ENCODE measurements at places on chromosomes 13 and 19.
A peak's percentile ranks its signal among the peaks of the same experiment; 100 is the strongest.

- DNase-seq, result no peak
Measured at GRCh38 chr19:10102787-10103236, 334 bp upstream of the ANGPTL6 start.

DNA sequence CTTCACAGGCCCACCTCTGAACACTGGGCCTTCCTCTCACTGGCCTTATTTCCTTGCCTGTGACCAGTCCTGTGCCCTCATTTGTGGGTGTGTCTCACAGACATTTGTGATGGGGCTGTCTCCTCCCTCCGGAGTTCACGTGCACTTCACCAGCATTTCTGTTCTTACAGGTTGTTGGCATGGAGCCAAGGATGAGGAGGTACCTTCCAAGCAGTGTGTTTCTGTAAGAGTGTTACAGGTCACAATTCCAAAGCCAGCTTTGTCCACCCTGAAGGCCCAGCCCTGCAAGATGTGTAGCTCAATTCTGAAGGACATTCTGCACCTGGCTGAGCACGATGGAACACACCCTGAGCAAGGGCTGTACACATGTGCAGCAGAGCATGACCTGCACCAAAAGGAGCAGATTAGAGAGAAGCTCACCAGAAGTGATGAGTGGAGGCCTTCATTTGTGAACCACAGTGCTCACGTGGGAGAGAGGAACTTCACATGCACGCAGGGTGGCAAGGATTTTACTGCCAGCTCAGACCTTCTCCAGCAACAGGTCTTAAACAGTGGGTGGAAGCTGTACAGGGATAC lies 8.1 kb downstream of the ZNF749 start:
- DNase-seq, result peak; percentile 57

DNA sequence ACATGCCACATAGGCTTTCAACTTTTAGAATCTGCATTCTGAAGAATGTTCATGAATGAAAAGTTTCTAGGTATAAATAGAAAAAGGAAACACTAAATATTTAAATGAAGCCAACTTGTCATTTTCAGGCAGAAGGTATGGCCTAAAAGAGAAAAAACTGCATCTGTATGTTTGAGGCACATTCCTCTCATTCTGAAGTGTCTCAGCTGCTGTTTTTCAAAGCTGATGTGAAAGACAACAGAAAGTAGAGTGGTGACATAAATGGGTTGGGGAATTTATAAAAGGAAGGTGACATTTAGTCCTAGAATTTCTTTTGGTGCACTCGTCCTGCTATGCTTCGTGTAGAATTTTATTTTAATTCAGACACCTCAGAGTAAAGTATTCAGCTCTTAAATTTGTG lies 539.6 kb upstream of the SLITRK5 start:
- peak; percentile 5 for DNase-seq

DNA sequence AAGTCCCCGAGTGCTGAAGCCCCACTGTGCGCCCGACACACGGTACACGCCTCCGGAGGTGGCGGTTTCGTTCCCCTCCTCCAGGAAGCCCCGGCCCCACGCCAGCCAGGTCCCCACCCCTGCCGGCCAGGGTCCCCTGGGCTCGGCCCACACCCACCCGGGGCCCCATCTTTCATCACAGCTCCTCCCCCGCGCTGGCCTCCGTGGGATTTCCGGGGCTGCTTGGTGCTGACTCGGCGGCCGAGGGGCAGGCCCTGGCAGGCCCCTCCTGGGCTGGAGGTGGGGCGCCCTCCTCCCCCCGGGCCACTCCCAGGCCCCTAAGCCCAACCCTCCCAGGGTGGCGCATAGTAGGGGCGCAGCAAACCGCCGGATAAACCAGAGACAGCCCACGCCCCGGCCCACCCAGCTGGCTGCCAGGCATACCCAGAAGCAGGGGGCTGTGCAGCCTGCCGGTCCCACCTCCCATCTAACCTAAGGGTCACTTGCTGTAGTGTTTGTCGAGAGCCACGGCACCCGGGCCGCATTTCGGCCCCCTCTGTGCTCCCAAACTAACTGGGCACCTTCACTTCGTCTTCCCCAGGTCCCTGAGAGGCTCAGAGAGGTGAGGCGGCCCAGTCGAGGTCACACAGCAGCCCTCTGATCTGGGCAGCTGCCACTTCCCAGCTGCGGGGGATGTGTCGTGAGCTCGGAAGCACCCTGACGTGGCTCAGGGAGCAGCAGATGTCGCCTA lies 6.6 kb downstream of the ZBTB7A start:
- no peak for DNase-seq

- no peak for DNase-seq
Measured at GRCh38 chr19:5479958-5480357, 24.7 kb downstream of the ZNRF4 start.

DNA sequence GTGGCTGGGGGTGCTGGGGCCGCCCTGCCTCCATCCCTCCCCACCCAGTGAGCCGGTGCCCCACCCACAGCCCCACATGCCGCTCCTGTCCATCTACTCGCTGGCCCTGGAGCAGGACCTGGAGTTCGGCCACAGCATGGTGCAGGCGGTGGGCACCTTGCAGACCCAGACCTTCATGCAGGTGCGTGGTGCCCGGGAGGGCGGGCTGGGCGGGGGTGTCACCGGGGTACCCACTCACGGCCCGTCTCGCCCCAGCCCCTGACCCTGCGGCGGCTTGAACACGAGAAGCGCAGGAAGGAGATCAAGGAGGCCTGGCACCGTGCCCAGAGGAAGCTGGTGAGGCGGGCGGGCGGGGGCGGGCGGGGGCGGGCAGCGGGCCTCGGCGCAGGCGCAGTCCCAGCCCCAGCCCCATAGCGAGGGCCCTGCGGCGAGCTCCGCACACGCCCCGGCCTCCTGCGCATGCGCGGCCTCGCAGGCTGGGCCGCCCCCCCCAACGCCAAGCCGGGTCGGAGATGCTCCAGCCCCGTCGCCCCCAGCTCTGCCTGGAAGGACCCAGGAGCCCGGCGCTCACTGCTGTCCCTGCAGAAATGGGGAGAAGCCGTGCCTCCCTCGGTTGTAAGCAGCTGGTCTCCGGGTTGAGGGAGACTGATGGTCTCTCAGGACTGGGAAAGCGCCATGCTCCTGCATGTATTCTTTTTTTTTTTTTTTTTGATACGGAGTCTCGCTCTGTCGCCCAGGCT lies 7.7 kb downstream of the ARHGAP45 start:
- DNase-seq, result peak; percentile 91

Measured in NCI-H345 (cell line).